Stimulated activated CD8-positive, alpha-beta memory T cell treated with anti-CD3 and anti-CD28 coated beads, Interleukin-7, amount 100 ng/mL, for 48 hours (primary cell): ENCODE measurements at places on chromosomes 12 and 14.

- DNase-seq, result no peak
Observed at GRCh38 chr12:110568752-110569151, 14.4 kb downstream of the PPTC7 start.

DNA sequence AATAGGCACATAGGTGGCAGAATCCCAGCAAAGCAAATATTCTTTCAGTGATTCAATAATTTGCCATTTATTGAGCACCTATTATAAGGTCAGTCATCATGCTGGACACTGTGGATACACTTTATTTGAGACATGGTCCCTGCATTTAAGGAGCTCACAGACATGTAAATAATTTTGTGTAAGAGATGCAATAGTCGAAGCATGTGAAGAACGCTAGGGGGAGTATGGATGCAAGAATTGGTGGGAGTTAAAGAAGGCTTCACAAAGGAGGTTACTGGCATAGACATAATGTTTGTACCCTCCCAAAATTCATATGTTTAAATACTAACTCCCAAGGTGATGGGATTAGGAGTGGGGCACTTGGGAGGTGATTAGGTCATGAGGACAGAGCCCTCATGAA, 260.6 kb upstream of the GARIN6 start:
- DNase-seq, result no peak

- DNase-seq, result no peak
Observed at GRCh38 chr12:106170285-106170684, 31.5 kb upstream of the NUAK1 start.

- DNase-seq, result no peak
Observed at GRCh38 chr12:70964867-70965510, 44.5 kb upstream of the PTPRR start.

- DNase-seq, result no peak
Observed at GRCh38 chr12:91928501-91928900, 217.1 kb downstream of the BTG1 start.

- DNase-seq, result no peak
Observed at GRCh38 chr14:69493038-69493437, 8.5 kb downstream of the PLEKHD1 start.

- DNase-seq, result no peak
Observed at GRCh38 chr12:60123557-60123956, 527.7 kb downstream of the SLC16A7 start.

DNA sequence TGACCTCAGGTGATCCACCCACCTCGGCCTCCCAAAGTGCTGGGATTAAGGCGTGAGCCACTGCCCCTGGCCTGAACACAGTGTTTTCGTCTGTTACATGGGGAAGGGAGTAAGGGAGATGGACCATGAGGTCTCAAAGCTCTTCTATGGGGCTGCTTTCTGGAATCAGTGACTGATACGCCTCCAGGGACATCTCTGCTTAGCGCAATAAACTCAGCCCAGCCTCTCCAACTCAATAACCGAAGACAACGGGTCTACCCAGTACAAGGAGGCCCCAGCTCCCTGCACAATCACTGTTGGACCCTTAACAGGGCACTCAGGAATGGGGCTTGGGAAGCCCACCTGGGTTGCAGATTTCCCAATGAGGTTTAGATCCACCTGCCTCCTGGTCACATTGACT, 42.6 kb upstream of the CHGA start:
- no peak for DNase-seq

- DNase-seq, result no peak
Observed at GRCh38 chr12:106709068-106709511, 65.4 kb upstream of the RIC8B start.

DNA sequence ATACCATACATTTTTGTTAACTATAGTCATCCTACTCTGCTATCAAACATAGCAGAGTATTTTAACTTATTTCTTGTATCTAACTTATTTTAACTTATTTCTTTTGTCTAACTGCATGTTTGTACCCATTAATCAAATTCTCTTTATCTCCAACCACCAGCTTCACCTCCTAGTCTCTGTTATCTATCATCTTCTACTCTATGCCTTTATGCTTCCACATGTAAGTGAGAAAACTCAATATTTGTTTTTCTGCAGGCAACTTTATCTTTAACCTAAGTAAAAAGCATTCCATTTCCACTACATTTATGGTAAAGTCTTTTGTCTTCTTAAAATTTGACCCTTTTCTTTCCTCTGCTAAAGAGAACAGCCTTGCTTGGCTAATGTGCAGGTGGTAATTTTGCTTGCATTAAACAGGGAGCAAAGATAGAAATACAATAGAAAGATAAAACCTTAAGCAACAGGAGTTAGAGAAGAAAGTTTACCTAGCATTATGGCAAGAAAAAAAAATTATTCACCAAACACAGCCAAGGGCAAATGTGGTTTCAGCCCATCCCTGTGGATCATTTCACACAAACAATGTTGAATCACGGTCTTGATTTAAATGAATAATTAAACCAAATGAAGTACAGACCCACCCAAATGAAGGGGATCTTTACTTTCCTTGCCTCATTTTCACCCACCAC, 110.9 kb upstream of the TSPAN8 start:
- DNase-seq, result no peak

DNA sequence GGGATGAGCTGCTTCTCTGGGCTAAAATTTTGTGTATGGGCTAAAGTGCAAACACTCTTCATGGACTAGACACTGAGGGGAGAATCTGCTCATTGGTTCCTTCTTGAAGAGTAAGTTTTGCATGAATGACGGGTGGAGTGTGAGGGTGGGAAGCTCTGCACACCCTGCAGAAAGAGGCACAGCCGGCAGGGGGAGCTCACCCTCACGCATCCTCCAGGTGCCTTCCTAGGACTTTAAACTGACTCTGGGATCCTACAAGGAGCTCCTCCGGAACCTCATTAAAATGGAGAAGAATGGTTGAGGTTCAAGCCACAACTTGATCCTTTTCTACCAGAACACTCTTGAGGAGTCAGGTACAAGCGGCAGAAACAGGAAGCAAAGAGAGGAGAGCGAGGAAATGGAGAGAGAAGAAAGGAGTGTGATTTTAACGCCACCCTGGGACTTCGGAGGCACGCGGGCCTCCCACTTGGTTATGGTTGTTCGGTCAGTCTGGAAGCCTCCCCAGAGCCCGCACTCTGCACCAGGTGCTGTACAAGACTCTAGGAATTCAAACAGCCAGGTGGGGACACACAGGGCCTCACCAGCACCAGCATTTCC, 87.5 kb downstream of the SETD3 start:
- no peak for DNase-seq

GRCh38 chr12:42794806-42795205, 205.3 kb upstream of the PRICKLE1 start:
- no peak for DNase-seq

- no peak for DNase-seq
Observed at GRCh38 chr14:37586797-37587130, 8.3 kb downstream of the FOXA1 start.

GRCh38 chr12:42475106-42475505, 114.4 kb downstream of the PRICKLE1 start:
- DNase-seq, result no peak

- DNase-seq, result no peak
Observed at GRCh38 chr12:84601483-84601882, 311.1 kb downstream of the SLC6A15 start.

DNA sequence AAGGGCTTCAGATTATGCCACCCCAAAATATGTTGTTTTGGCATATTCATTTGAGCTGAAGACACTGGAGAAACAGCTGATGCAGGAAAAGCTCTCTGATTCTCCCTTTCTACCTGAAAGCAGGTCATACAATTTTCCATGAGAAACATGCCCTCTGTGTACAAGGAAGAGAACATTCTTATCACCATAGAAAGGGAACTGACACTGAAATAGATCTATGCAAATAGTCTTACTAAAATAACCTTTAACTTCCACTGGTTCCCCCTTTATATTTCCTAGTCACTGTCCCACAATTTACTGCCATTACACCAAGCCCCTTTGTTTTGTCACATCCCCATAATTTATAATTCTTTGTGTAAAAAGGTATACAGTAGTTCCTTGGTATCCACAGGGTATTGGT, 9.6 kb upstream of the PHC1 start:
- DNase-seq, result no peak

- DNase-seq, result no peak
Observed at GRCh38 chr12:1054117-1054870, 63.3 kb downstream of the ERC1 start.

GRCh38 chr12:31876568-31877424, 82.4 kb upstream of the RESF1 start:
- DNase-seq, result no peak

DNA sequence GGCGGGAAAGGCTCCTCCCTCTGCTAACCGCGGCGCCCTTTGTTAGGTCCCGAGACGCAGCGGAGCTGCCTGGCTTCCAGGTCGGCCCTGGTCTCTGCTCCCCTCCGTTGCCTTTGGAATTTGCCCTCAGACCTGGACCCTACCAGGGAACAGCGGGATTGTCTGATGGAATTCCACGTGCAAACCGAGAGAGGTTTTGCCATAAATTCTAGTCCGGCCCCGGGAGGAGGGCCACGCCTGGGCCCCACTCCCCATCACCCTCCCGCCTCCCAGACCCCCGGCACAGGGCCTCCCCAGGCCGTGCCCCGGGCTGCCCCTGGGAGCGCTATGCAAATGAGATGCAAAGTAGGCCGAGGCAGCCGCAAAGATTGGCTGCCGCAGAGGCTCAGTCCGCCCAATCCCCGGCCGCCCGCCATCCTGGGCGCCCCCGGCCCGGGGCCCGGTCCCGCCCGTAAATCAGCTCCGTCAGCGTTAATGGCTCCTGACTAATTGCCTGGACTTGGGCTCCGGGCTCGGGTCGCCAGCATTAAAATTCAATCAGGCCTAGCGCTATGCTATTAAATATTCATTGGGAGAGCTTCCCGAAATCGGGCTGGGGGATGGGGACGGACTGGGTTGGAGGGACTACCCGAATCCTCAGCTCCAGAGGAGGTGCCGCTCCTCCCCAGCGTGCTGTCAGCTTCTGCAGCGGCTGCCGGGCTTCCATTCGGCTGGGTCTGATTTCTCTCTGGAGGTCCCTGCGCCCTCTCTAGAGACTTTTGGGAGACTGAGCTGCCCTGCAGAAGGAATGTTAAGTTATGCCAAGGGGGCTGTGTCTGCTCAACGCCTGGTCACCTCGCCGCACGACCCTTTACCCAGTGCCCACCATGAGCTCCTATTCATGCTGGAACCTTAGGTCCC, 15.7 kb upstream of the FIGNL2 start:
- no peak for DNase-seq

- DNase-seq, result no peak
Observed at GRCh38 chr12:113973109-113973904, 7.2 kb upstream of the RBM19 start.

DNA sequence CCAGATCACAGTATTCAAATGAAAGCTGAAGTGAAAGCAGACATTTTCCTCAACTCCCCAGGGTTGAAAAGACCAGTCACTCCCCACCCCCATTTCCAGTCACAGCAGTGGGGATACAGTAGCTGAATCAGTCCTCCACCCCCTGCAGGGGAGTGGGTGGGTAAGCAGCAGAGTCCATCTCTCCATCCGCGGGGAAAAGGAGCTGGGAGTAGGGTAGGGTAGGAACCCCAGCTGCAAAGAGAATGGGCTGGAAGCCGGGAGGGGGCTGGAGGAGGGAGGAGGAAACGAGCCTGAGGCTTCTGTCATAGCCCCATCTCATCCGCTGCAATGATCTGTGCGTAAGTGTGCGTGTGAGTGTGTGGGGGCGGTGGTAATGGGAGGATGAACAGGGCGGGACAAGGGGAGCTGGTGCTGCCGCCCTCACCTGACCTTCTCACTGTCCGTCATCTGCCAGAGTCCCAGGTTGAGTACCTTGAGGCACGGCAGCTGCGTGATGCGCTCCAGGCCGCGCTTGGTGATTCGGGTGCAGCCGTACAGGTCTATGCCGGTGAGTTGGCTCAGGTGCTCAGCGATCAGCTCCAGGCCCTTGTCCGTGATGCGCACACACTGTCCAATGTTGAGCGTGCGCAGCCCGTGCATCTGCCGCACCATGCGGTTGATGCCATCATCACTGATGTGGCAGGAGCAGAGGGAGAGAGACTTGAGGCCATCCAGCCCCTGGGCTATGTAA, 1.8 kb downstream of the FBXL14 start:
- no peak for DNase-seq

DNA sequence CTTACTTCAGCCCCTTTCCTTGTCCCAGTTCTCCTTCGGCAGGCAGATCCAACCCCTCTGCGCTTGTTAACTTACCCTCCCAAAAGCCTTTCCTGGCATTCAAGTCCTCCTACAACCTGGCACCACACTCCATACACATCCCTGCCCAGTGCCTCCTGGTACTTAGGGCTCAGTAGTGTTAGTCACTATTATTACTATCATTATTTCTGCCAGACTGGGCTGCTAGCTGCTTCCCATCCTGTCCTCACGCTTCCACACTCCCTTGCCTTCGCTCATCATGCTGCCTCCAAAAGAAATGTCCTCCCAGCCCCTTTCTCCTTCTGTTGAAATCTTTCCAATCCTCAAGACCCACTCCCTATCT, 1.6 kb upstream of the HDAC7 start:
- DNase-seq, result no peak

GRCh38 chr14:54642801-54643695, 76.1 kb downstream of the SAMD4A start:
- no peak for DNase-seq

DNA sequence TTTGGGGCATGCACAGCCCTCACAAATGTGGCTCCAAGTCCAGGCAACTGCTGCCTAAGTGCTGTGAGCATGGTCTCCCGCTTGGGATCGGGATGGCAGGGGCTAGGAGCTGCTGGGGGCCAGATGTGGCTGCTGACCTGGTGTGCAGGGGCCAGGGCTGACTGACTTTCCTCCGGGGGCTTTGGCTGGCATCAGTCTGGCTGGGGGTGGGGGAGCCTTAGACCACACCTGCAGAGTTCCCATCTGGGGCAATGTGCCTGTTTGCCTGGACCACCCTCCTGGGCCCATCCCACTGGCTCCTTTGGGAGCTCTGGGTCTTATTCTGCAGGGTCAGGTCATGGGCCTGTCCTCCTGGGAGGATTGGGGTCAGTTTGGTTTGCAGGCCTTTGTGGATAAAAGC, 90.5 kb downstream of the TSPAN9 start:
- DNase-seq, result no peak

GRCh38 chr12:132602572-132603239, 7.7 kb downstream of the LRCOL1 start:
- no peak for DNase-seq

GRCh38 chr14:33679461-33680225, 271.2 kb downstream of the EGLN3 start:
- DNase-seq, result no peak

DNA sequence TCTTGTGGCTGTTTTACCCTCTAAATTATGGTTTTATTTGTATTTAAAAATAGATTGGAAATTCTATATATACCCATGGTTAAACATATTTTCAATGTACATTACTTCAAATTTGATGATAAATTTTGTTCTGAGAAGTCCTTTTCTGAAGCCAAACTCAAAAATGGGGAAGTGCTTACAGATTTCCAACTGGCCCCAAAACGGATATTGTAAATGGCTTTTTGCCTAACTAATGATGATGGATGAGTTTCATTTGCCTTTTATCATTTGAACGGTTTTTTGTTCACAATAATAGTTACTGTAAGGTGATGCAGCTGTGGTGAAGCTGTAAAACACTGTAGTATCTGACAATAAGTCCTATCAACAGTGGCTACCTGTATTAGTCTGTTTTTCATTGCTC, 136.9 kb downstream of the FUT8 start:
- DNase-seq, result no peak

- no peak for DNase-seq
Observed at GRCh38 chr12:121202407-121203355, 7.2 kb upstream of the P2RX4 start.

- no peak for DNase-seq
Observed at GRCh38 chr12:127681151-127681754, 585.7 kb upstream of the TMEM132C start.

GRCh38 chr14:99516156-99516870, 35.1 kb downstream of the CCNK start:
- DNase-seq, result no peak

- no peak for DNase-seq
Observed at GRCh38 chr12:50132505-50133135, 20.6 kb downstream of the COX14 start.

GRCh38 chr12:22577667-22578066, 33.3 kb upstream of the C2CD5 start:
- no peak for DNase-seq
